ENCODE measurements at places on chromosomes 2 and 18.

DNA sequence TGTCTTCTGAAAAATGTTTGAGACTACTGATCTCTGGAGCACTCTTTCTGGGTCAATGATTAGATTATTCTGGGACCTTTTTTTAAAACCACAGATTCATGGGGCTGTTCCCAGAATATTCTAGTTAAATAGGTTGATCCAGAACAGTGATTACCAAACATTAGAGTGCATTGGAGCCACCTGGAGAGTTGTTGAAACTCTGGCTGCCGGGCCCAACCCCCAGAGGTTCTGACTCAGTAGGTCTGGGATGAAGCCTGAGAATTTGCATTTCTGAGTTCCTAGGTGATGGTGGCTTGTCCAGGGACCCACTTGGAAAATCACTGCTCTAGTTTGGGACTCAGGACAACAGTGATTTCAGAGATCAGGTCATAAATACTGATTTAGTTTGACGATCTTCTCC lies 197.3 kb downstream of the PTPRM start:
- DNase-seq, result no peak

- DNase-seq, result no peak
Measured at GRCh38 chr18:48399303-48400075, 9.7 kb downstream of the ZBTB7C start.

GRCh38 chr2:7816944-7817343 lies 864.9 kb upstream of the ID2 start:
- no peak for DNase-seq

GRCh38 chr18:55458456-55459203 lies 129.4 kb downstream of the TCF4 start:
- no peak for DNase-seq

DNA sequence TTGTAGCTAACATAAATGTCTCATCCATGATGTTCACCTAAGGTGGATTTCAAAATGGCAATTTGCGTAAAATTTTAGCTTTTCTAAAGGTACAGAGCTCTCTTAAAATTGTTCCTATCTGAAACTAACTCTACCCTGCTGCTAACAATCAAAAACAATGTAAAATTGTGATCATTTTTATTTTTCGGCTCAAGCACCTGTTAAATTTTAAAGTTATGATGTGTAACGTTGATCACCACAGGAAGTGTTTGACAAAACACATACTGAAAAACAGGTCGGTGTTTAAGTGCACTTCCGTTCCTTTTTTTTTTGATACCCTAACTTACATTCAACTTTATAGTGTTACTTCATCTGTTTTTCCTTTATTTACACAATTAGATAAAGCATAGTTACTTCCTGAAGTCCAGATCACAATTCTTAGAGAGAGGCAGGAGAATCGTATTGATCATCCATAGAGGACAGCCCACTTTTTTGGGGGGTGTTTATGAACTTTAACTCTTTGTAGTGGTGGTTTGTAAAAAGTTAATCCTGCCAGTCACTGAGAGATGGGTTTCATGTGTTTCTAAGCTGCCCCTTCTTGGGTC lies 6.0 kb upstream of the NCK2 start:
- no peak for DNase-seq

DNA sequence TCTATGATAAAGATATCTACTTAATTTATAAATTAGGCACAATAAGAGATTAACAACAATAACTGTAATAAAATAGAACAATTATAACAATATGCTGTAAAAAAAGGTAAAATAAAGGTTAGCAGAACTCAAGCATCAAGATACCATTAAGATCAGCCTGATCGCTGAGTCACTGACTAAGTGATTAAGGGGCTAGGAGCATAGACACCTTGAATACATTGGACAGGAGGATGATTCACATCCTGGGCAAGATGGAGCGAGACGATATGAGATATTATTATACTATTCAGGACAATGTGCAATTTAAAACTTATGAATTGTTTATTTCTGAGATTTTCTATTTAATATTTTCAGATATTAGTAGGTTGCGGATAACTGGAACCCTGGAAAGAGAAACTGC lies 1277.8 kb upstream of the ZEB2 start:
- DNase-seq, result no peak

DNA sequence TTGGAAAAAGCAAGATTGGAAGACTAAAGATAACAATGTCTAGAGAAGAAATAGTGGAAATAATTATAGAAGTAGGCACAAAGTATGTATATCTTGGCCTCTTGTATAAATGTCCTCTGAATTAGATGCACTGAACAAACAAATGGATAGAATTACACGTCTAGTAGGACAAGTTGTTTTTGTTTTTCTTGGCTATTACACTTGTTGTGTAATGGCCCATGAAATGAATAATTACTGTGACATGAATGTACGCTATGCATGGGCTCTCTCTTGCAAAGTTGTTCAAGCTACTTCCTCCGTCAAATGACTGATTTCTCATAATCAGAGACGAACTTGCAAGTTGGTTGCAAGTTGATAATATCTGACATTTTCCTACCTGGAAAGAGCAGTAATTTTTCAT lies 126.2 kb downstream of the PDE1A start:
- DNase-seq, result no peak

GRCh38 chr2:95279435-95280035 lies 5.3 kb downstream of the PROM2 start:
- no peak for DNase-seq

DNA sequence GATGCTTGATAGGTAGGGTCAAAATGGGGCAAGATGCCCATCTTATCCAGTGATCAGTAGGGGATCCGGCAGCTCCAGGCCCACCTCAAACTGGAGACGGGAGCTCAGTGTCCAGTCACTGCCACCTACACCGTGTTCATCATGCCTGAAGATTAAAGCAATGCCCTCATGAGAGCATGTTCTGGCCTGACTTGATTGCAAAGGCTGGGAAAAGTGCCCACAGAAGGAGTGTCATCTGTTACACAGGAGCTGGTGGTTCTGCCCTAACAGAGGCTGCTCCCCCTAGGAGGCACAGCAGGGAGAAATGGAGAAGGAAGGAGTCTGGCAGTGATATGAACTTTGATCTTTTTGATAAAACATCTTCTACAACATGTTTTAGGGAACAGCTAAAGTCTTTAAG lies 92.3 kb downstream of the CCBE1 start:
- DNase-seq, result no peak

GRCh38 chr2:27133195-27133875 lies 1.1 kb downstream of the PREB start:
- DNase-seq, result no peak

DNA sequence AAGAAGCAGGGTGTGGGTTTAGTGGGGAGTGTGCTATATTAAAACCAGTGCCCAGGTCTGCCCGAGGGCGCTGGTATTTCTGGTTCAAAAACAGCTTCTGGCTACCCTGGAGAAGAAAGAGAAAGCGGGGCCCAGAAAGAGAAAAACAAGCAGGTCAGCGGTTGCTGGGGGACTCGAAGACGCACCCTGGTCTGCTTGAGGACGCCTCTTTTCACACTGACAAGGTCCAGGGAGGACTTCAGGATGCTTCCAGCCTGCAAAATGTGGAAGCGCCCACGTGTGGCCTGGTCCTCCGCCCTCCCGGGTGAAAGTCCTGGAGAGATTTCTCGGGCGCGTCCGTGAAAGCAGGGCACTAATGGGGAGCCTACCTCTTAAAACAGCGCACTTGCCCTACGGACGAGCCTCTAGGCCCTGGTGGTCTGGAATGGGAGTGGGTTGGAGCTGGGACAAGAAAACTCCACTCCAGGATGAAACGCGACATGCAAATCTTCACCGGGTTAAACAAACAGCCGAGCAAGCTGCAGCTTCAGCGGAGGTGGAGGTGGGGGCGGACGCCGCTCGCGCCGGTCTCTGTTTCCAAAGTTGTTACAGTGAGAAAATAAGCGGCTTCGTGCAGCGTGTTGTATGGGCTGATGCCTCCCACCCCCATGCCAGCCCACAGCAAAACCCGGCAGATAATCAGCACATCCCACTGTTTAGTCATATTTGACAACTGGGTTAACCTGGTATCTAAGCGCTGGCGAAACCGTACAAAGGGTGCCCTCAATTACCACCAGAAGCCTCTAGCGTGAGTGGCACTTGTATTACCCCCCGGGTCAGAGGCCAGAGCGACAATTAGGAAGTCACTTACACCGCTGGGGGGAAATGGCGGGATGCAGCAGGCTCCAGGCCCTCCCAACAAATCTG lies 1.1 kb upstream of the SP9 start:
- no peak for DNase-seq

- no peak for DNase-seq
Measured at GRCh38 chr2:137644731-137645130, 319.5 kb upstream of the HNMT start.

- DNase-seq, result no peak
Measured at GRCh38 chr18:25175558-25176517, 176.1 kb downstream of the ZNF521 start.

DNA sequence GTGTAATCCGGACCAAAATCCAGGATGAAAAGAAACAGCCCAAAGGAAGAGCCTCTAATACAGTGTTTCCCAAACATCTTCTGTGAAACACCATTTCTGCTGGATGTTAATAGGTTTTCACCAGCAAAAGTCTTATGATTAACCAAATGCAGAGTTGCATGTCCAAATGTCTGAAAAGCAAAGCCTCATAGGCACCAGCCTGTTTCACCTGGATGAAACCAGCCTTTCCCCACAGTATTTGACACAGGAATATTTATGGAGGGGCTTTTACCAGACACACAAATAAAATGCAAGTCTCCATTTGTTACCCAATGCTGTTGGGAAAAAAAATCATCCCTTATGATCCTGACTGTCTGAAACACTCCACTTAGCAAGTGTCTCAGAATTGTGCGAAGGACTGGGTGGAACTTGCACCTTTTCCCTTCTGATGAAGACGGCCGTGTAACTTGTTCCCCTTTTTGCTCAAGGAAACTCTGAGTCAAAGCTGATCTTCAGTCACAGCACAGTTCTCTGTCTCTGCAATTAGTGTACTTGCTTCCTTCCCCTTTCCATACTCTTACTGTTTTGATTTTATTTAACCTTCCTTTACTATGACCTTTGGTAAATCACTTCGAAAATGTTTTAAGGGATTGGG lies 70.3 kb upstream of the IL1R2 start:
- no peak for DNase-seq

- no peak for DNase-seq
Measured at GRCh38 chr2:124835331-124835730, 810.2 kb downstream of the CNTNAP5 start.

DNA sequence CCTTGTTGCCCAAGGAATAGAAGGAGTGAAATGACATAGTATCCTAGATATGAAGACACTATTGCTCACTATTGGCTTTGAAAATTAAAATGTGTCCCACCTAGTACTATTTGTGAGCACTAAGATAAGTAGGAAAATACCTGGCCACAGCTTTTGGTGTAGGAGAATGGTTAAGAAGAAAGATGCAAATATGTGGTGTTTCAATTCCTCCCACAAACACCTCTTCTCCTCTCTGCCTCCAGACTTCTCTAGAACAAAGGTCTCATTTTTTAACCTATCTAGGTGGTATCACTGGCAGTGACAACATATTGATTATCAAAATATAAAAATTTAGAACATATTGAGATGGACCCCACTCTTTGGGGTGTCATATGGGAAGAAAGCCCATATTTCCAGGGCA lies 929.9 kb upstream of the FANCL start:
- DNase-seq, result no peak

GRCh38 chr2:31962757-31963361 lies 47.9 kb downstream of the MEMO1 start:
- no peak for DNase-seq

DNA sequence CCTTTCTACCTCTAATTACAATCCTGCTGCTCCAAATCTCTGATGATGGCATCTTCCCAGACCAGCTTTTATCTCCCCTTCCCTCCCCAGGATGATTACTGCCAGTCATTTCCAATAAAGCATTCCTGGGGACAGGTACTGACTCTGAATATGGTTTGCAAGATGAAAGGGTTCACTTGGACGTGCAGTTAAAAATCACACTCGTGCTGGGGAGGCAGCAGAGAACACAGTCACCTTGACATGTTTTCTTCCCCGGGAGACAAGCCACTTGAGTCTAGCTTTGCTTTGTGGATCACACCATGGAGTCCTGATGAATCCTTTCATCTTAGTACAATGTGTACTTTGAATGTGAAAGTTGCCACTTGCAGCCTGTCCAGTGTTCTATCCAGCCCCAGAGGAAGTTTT lies 175.0 kb downstream of the ALPK2 start:
- DNase-seq, result no peak

GRCh38 chr2:197130318-197130717 lies 180.3 kb downstream of the ANKRD44 start:
- no peak for DNase-seq

DNA sequence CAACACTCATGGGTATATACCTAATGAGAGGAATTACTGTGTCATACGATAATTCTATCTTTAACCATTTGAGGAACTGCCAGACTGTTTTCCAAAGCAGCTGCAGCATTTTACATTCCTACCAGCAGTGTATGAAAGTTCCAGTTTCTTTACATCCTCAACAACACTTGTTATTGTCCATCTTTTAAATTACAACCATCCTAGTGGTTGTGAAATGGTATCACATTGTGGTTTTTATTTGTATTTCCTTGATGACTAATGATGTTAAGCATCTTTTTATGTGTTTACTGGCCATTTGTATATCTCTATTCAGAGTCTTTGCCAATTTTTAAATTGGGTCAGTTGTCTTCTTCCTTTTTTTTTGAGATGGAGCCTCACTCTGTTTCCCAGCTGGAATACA lies 4.0 kb upstream of the CKAP2L start:
- DNase-seq, result no peak

DNA sequence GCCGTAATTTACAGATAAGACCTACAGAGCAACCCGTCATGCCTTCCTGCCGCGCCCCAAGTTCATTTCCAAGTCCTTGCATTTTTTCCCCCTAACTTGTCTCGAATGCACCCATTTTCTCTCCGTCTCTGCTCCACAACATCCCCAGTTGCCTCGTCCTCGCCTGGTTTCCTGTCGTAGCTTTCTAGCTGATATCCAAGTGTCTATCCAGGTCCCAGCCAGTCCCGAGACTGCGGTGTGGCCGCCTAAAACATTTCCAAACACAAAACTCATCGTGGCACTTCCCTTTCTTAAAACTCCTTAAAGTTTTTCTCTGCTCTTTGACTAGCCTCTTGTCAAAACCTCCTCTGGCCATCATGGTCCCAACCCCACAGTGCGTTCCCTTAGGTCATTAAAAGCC lies 1.2 kb upstream of the BARD1 start:
- no peak for DNase-seq

DNA sequence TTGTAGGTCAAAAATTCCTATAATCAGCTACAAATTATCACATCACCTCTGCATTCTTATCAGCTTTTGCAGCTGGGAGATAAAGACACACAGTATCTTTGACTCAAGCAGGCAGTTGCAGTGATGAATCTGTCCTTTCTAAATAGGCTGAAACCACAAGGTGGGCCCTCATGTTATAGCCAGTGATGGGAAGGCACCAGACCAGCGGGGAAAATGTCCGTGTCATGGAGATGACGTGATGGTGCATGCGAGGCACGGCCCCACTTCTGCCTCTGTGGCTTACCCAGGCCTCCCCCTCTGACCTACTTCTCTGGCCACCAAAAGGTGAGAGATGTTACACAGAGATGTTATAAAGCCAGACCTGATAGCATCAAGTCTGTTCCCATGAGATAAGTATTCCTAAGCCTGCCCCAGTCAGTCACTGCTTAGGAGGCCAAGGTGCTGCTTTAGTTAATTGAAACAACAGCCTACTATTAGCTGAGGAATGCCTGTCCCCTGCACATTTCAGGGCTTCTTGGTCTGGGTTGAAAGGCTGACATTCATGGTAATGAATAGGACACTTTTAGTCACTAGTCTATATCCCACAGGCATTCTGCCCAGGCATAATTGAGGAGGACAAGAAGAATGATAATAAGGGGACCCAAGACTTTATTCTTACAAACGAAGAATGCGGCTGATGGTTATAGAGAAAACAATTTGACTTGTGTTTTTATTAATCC lies 327.9 kb downstream of the LPIN1 start:
- DNase-seq, result no peak

GRCh38 chr2:45823723-45824206 lies 172.3 kb downstream of the PRKCE start:
- no peak for DNase-seq
